DMS 273 treated with DMSO at 0.1 percent for 48 hours (cell line): ENCODE measurements at places on chromosomes 3 and 15.

- no peak for DNase-seq
These were observed 418.4 kb upstream of the RARB start for GRCh38 chr3:25009665-25010064.

DNA sequence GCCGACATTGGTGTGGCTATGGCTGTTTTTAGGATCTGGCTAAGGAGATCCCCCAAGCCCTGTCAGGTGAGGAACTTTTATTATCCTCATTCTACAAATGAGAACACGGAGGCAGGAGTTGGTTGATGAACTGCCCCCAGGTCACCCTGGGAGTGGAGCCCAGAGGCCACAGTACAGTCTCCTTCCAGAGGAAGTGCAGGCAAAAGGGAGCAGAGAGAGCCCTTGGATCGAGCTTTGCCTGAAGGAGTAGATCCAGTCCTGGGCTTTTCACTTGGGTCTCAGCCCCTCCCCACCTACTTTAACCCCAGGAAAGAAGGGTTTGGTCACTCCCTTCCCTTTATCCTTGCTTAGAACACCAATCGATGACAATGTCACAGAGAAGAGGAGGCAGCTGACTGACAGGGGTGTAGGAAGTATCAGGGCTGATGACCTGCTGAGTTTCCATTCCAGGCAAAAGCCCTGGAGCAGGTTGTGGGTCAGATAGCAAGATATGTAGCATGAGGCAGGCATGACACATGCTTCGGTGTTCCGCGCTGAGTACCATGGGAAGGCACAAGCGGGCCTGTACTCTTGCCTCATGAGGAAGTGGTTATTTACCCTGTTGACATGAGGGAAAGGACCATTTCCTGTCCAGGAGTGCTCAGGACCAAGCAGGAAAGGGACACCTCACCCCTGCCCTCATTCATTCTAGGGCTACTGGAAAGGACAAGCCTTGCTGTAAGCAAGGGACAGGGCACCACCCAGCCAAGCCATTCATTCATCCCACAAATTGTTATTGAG is 5.8 kb upstream of the PLA2G4D start:
- no peak for DNase-seq

GRCh38 chr3:179020112-179020511 is 51.5 kb downstream of the ZMAT3 start:
- no peak for DNase-seq

GRCh38 chr15:68672251-68672650 is 93.5 kb downstream of the CORO2B start:
- DNase-seq, result no peak

DNA sequence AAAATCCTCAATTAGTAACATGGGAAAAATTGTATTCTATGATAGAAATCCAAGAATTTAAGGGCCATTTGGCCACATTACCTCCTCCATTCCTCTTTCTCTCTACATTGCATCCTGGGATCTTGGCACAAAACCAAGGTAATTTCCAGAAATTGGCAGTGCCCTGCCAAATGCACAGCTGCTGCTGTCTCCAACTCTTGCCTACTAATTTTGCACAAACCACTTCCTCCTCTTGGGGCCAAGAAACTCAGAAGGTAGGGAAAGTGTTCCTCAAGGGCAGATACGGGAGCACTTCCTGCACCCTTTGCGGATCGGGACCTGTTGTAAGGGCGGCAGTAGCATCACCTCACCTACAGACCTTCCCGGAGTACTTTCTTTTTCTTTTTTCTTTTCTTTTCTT is 57.8 kb downstream of the MAP3K13 start:
- DNase-seq, result peak; percentile 90

DNA sequence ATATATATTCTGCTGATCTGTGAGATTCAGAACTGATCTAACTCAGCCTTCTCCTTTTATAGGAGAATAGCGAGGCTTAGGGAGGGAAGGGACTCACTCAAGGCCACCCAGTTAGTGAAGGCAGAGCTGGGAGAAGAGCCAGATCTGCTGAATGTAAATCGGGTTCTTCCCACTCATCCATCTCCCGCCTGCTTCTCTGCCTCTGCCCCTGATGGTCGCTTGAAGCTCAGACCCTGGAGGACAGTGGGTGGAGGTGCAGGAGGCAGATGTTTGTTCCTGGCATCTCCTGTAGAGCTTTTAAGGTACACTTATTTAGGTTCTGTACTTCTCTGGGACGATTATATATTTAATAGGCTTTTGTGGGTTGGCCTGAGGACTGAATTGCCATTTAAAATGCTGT is 4.3 kb downstream of the PDIA5 start:
- peak; percentile 77 for DNase-seq

- DNase-seq, result no peak
These were observed 328.0 kb upstream of the SOX2 start for GRCh38 chr3:181383760-181384159.

GRCh38 chr3:52551118-52551517 is 14.7 kb downstream of the UQCC5 start:
- no peak for DNase-seq

- no peak for DNase-seq
These were observed 23.6 kb downstream of the DUT start for GRCh38 chr15:48354694-48355303.

- DNase-seq, result no peak
These were observed 132.4 kb upstream of the PLXNA1 start for GRCh38 chr3:126850370-126851085.

DNA sequence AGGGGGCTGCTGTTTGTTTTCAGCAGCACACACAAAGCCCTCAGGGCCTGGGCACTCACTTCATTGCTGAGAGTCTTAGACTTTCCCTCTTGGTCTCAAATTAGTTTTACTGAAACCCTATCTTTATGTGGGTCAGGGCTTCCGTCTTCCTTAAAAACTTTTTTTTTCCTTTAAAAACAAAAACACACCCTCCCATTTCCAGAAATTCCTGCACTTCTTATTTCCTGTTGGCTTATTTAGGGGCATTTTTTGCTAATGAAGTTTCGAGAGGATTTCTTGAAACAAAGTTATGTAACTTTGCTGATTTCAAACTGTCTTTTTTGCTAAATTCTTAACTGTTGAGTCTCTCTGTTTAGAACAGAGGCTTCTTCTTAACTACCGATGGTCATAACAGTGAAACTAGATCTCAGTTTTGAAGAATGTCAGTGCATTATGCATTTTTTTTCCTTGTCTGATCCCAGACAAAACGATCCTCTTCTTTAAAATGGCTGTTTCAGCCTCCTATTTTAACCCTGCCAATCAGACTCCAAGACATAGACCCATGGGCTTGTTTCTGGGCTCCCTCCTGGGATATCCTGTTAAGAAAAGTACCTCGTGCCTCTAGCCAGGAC is 23.3 kb downstream of the ANAPC13 start:
- no peak for DNase-seq

DNA sequence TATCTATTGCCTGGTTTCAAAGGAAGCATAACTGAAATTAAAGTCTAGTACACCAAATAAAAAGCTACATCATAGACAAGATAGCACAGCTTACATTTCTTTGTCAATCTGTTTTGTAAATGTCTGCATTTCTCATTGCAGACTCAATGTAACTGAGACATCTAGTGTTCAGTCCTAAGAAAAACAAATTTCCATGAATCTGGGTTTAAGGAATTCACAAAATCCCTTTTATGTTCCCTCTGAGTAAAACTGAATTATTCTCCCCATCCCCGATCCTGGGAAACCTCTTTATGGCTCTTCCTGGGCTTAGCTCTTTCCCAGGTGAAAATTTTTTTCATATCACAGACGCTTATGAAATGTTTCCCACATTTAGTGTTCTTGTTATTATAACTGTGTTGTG is 21.6 kb upstream of the RASA2 start:
- DNase-seq, result no peak

DNA sequence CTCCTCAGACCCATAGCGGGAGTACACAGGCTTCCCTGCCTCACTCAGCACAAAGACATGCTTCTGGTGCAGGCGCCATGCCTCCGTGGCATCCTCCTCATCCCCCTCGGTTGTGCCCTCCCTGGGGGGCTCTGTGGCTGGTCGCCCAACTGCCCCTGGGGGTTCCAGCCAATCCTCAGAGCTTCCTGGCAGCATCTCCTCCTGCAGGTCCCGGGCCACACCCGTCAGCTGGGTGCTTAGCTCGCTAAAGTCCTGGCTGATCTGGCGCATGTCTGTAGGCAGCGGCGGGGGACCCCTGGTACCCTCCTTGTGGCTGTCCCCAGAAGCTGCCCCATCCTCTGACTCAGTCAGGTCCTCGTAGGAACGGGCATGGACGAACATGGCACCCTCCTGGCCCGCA is 7.9 kb upstream of the MST1R start:
- DNase-seq, result no peak

- DNase-seq, result no peak
These were observed 25.3 kb downstream of the SEMA5B start for GRCh38 chr3:123002100-123002748.

DNA sequence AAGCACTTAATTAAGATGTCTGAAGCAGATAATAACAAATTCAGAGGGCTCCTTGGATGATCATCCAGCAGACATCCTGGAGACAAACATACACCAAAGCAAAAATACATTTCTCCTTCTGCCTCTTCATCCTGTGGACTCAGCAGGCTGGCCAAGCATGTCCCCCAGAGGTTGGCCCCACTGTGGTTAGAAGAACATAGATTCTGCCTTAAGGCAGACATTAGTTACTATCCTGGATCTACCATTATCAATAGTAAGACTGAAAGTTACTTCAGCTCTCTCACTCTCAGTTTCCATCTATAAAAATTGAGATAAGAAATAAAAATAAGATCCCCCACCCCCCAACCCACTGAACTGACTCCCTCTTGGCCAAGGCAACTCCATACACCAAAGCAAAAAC is 28.6 kb upstream of the TGFBR2 start:
- DNase-seq, result no peak

DNA sequence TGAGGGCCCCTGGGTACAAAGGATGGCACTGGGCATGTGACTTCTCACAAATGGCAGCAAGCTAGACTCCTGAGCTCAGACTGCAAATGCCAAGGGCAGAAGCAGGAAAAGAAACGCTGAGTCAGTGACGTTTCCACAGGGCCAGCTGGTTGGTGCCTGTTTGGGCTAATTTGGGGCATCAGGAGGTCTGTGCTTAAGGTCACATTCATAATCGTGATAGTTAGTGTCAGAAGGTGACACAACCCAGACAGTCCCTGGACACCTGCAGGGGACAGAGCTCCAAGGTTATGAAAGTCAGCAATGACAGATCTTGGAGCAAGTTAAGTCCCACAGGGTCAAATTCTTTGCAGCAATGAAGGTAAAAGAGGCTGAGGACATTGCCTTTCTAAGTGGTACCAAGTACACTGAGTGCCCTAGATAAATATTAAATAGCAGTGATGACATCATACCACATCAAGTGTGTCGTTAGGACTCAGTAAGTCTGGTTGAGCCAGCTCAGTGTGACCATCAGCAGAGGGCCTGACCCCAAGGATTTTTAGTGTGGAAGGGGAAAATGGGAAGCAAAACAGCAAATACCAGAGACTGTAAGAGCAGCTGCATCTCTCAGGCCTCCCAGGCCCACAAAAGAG is 556.9 kb upstream of the CFAP20DC start:
- no peak for DNase-seq

GRCh38 chr3:30258426-30259392 is 347.7 kb upstream of the TGFBR2 start:
- no peak for DNase-seq

- DNase-seq, result no peak
These were observed 152.0 kb downstream of the OPA1 start for GRCh38 chr3:193744822-193745684.

DNA sequence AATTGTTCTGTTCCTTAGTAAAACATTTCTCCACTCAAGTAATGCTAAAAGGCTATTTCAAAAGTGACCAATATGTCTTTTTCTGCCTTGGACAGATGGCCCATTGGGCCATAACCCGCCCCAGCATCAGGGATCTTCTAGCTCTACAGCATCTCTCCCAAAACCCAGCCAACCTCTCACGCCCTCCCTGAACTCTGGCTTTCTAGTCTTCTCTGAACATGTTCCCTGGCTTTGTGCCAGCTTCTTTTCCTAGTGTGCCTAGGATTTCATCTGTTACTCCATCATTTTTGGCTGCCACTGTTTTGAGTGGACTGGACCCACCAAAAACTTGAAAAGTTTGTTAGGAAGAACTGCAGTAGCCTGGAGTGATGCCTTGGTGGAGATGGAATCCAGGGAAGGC is 30.7 kb downstream of the TRPM1 start:
- no peak for DNase-seq

- no peak for DNase-seq
These were observed 25.9 kb upstream of the KIF23 start for GRCh38 chr15:69388260-69388705.

DNA sequence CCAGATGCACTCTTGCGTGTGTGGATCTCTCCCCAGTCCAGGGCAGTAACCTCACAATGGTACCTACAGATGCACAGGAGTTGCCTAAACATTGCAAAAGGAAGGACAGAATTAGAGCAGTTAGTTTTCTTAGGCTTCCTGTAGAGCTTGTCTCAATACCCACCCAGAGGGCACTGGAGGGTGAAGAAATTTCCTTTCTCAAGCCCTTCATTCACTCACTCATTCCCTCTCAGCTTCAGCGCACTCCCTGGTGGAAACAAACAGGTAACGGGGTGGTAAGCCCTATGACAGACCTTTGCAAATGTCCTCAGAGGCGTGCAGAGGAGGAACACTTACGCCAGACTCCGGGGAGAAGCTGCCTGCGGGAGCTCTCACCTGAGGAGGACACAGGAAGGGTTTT is 267.4 kb upstream of the HES1 start:
- no peak for DNase-seq

GRCh38 chr3:69248436-69248835 is 126.0 kb upstream of the LMOD3 start:
- DNase-seq, result no peak

DNA sequence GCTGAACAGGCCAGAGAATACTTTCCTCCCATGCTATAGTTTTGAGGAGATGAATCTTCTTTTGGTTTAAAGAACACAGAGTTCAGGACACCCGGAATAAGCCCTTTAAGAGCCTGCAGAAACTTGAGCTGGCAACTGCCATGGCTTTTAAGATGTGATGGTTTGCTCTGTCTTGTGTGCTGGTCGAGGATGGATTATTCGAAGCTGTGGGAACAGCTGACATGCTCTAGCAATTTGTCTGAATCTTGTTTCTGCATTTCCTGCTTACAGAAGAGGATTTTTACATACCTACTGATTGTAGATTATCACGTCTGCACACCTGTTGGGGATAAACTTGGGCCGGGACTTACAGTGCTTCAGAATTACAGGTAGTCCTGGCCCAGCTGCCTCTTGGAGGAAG is 396.9 kb downstream of the LRTM1 start:
- no peak for DNase-seq

DNA sequence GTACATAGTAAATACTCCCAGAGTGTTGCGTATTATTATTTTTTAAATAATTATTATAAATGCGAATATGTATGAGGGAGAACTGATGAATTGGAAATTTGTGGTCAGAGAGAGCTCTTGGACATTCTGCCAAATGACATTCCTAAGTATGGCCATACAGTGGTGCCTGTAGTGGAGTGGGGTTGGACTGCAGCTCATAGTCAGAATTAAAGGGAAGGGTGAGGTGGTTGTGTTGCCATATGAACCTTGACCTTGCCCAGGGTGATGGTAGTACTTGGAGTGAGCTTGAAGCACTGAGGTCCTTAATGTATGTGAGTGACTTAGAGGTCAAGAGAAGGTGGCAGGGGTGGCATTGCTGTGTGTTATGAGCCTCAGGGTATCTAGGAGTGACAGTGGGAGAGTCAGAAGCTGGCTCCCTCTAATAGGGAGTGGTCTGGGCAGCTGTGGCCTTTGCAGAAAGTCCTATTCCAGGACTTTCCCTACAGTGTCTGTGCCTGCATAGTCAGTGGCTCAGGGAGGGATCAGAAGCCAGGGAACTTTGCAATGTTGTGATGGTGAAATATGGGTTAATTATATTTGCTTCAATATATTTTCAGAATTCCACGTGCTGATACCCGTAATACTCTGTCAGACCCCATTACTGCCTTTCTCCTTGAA is 26.2 kb downstream of the PDE8A start:
- no peak for DNase-seq

- DNase-seq, result no peak
These were observed 10.4 kb upstream of the CCDC14 start for GRCh38 chr3:123971406-123971805.
